Lower leg skin (tissue), 4 donors: ENCODE measurements at places on chromosomes 2 and 18. TPM values are rescaled to one million over a fixed set of nuclear protein-coding genes. Genes with fewer than 3 reads are reported as not detected.

- peak; percentile 70 for DNase-seq
Measured at GRCh38 chr2:111186121-111186715, 65.5 kb downstream of the BCL2L11 start.

- DNase-seq, result no peak
Measured at GRCh38 chr2:70505613-70506391, 47.8 kb downstream of the TGFA start.

GRCh38 chr18:79935925-79936324 lies 15.5 kb downstream of the SLC66A2 start:
- DNase-seq, result no peak

DNA sequence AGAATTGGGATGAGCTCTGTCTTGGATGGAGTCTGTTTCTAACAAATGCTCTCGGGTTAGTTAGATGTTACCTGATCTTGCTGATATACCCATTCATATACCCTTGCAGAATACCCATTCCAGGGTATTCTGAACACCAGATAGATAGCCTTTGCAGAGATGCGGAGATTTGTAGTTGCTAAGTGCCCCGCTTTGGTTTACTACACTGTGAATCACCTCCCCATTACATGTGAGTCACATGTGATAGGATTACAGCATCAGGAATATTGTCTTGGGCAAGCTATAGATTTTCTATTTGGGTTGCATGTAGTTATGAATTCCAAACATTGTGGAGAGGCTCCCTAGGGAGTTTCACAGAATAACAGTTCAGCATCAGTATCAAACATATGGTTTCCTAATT lies 3.8 kb downstream of the VSNL1 start:
- DNase-seq, result no peak

DNA sequence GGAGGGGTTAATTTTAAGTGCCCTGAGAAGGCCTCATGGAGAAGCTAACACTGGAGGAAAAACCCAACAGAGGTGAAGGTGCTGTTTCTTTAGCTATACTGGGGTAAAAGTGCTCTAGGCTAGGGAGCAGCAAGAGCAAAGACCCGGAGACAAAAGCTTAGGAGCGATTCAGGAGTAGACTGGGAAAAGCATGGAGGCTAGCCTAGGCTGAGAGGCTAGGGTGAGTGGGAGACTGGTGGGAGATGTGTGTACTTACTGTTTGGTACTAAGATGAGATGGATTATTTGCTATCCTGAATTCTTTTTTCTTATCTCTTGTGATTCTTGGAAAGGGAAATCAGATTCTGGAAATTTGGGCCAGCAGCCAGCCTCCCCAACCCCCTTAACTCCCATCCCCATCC lies 2.0 kb downstream of the GIGYF2 start:
- DNase-seq, result no peak

GRCh38 chr2:144097440-144098225 lies 422.3 kb downstream of the ZEB2 start:
- no peak for DNase-seq

GRCh38 chr2:149330127-149331022 lies at the start of gene LYPD6:
TSS of gene LYPD6 (plus strand) at chr2:149330587. CDS start at chr2:149437709, 107,122 bp downstream.
- DNase-seq, result peak; percentile 87

GRCh38 chr2:174035117-174035635 lies 70.0 kb upstream of the SP3 start:
- DNase-seq, result peak; percentile 9

- DNase-seq, result no peak
Measured at GRCh38 chr2:32887125-32887524, 59.6 kb upstream of the LTBP1 start.

DNA sequence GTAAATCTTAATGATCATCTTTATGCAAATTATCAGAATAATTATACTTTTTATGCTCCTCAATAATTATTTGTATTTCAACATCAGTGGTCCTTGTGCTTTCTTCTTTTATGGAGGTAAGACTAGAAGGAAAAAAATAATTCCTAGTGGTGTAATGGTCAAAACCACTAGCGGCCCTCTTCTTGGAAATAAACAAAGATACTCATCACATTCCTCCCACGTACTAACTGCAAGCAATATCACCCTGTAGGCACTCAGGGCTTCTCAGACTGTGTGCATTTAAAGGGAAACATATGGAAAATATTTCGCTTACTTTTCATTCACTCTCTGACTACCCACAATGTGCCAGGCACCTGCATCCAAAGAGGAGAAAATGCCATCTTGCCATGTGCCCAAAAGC lies 263.7 kb downstream of the DOK6 start:
- DNase-seq, result no peak

GRCh38 chr2:127615511-127616166 lies 30.3 kb upstream of the GPR17 start:
- no peak for DNase-seq

DNA sequence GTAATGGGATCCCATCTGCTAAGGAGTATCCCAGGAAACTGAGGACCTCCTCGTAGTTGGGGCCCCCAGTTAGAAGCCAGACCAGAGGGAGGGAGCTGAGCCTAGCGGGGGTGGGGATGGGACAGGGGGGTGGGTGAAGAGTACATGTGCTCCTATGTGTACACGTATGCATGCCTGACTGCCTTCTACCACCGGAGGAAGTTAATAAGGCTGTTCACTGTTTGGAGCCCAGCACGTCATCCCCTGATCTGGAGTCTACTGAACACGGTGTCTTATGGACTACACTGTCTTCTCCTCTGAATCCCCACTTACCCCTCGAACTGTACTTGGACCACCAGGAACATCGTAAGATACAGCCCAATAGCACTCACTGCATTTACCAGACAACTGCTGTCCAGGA lies 68.5 kb downstream of the SFXN5 start:
- DNase-seq, result no peak

DNA sequence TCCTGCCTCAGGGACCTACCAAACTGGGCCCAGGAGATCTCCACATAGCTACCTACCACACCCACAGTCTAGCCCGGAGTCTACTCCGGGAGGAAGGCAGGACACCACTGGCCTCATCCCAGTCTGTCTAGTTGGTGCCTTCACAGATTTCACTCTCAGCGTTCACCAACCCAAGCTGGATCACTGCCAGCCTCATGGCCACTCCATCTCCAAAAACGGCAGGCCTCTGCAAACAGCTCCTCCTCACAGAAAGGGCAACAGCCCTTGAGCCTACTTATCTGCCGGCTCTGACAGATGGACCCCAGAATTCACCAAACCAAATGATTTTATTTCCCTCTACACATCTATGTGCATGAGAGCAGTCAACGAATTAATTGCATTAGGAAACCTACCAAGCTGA lies 61.3 kb downstream of the NCKAP5 start:
- DNase-seq, result no peak

GRCh38 chr2:95315801-95316411 lies 18.8 kb downstream of the KCNIP3 start:
- DNase-seq, result no peak

- DNase-seq, result no peak
Measured at GRCh38 chr18:37836071-37836970, 270.7 kb upstream of the CELF4 start.

GRCh38 chr2:13495051-13495450 lies 778.3 kb downstream of the TRIB2 start:
- no peak for DNase-seq

DNA sequence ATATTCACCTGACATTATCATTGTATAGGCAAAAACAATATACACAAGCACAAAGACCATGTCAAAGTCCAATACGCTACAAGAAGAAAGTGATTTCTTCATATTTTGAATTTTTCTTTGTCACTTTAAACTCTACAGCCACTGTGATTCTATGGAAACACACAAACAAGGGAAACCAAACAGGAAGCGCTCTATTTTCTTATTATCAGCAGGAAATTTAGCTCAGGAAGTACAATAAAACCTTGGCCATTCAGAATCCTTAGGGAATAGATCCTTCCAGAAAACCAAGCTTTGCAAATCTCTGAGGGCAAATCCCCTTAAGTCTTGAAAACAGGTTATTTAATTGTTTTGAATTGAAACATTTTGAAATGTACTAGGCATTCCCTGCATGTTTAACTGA lies 336.2 kb downstream of the EPHA4 start:
- DNase-seq, result no peak

DNA sequence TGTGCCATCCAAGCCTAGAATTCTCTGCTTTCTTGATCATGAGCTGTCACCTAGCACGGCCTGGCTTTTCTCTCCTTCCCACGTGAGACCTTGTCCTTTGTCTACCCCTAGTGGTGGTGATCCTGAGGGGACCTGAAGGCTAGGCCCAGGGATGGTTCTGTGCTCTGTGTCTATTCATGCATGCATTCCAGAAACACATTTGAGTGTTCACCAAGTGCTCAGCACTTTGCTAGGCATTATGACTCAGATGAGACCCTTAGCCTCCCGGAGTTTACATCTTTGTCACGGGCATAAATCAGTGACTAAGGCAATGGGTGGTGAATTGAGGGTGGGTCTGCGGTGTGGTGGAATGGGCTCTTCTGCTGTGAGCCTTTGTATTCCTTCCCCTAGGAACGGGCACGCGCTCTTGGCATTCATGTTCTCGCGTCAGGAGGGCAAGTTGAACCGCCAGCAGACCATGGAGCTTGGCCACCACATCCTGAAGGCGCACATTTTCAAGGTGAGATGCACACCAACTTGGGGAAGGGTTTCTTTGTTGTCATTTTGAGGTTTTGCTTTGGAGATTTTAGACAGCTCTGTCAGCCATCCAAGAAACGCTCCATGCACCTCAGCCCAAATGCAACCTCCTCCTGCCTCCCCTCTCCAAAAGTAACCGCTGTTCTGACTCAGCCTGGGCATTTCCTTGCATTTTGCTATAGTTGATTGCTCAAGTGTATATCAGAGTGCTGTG lies 100.9 kb downstream of the WDSUB1 start:
- no peak for DNase-seq

DNA sequence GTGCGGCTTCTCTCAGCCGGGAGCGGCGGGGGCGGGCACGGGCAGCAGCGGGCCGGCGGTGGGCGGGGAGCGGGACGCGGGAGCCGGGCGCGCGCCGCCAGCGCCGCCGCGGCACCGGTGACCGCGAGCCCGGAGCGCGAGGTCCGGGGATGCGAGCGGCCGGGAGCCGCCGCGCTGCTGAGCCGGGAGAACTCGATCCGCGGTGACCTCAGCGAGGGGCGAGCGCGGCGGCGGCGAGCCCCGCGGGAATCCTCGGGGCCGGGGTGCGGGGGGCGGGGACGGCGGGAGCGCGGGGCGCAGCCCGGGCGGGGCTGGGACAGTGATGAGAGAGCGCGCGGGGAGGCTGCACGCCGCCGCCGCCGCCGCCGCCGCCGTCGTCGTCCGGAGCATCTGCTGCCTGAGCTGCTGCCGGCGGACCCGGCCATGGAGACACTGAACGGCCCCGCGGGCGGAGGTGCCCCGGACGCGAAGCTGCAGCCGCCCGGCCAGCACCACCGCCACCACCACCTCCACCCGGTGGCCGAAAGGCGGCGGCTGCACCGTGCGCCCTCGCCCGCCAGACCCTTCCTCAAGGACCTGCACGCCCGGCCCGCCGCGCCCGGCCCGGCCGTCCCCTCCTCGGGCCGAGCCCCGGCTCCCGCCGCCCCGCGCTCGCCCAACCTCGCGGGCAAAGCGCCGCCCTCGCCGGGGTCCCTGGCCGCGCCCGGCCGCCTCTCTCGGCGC lies at the start of gene MTCL1:
Gene MTCL1 (plus strand): TSS at position 319 of the 723 bp plus-strand sequence. CDS start 105 bp downstream, at position 424.
- DNase-seq, result peak; percentile 89

DNA sequence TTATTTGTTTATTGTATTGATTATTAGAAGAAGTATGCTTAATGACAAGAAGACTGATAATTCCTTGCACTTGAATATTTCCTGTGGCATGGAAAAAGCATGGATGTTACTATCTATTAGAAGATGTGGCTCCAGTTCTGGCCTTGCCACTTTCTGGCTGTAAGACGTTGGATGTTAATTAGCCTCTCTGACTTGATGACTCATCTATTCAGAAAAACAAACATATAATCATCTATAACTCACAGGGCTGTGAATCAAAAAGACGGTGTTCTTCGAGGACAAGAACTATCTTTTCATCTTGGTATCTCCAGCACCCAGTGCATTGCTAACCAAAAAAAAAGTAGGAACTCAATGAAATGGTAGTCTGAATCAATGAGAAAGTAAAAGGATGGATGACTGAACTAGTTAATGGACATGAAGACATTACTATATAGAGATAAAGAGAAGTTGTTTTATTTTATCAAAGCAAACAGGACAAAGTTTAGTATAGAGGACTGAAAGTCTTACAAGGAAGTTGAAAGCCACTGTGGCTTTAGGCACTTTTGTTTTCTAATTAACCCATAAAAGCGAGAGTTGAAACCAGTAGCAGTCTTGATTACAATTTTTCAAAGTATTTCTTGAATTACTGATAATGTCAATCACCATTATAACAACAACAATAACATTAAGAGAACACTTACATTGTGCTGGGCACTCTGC lies 145.3 kb downstream of the RND3 start:
- DNase-seq, result no peak

DNA sequence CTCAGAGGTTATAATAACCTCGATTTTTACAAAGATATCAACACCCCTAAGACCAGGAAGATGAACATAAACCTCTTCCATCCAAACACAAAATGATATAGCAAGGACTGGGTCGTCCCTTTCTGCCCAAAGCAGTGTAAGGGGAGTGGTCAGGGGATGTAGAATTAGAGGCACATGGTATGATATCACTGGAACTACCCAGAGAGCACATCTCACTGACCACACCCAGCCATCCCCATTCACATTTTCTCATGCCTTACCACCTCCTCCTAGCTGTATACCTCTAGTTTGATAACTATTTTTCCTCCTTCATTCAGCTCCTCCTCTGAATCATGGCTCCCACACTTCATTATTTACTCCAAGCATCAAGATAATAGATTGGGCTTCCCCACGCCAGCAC lies 152.6 kb downstream of the COPS8 start:
- DNase-seq, result no peak

DNA sequence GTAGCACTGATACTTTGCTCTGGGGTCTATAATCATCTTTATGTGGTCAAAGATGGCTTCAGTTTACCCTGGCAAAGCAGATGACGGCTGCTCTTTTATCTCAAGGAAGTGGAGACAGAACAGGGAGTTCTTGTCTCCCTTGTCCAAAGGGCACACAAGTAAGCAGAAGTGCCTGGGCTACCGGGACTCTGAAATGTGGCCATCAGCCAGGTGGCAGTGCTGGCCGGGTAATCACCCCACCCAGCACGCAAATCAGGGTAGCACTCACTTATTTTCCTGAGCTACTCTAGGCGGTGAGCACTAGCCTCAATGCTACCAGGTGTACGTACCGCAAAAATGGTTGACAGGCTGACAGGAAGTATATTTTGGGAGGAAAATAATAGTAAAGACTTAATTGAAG lies 119.7 kb upstream of the ETAA1 start:
- no peak for DNase-seq

DNA sequence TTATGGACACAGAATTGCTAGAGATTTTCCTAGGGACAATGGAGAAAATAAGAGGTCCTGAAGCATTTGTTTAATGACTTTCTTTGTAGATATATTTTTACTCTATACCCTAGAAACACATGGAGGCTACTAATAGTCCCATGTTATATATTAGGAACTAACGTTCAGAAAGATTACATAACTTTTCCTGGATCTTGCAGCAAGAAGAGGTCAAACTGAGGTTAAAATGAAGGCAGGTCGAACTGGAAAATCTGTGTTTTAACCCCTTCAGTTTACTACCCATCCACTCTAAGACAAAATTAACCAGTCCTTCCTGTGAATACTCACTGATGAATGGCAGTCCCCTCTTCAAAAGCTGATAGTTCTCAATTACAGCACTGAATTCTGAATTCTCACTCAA lies 1415.8 kb upstream of the CELF4 start:
- no peak for DNase-seq

SALL3 gene
- not detected for total RNA-seq

ERICH2 gene
- total RNA-seq, result not detected

CHMP1B gene
- total RNA-seq, result 61.3 TPM

ARHGAP28 gene
- total RNA-seq, result 1.8 TPM

CCDC93 gene
- total RNA-seq, result 26.2 TPM

ITPRIPL1 gene
- total RNA-seq, result 0.84 TPM

DES gene
- 36.8 TPM for total RNA-seq

DSC2 gene
- 29.3 TPM for total RNA-seq

MYO1B gene
- total RNA-seq, result 24.6 TPM
